ENCODE measurements at places on chromosomes 4 and X. TPM values are rescaled to one million over a fixed set of nuclear protein-coding genes. Genes with fewer than 3 reads are reported as not detected.

Gene SULT1B1
- polyA plus RNA-seq, result 1.8 TPM

DNA sequence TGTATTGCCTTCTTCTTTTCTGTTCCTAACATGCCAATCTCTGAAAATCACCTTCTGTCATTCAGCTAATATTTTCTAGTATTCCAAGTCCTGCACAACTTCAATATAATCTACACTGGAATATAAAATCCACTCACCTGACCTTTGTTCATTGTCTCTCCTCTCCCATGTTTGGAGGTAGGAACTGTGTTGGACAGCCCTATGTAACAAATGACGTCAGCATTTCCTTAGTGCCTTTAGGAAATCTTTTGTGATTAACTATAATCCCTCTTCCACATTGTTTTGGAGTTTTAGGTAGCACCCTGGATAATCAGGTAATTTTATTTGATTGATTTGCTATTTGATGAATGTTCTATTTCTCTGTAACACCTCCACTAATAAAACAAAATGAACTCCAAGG, 814.8 kb upstream of the PRKX start:
- DNase-seq, result no peak

Gene MAMLD1
- 7.4 TPM for polyA plus RNA-seq

- DNase-seq, result no peak
Measured at GRCh38 chr4:2788101-2788500, 4.8 kb upstream of the SH3BP2 start.

DNA sequence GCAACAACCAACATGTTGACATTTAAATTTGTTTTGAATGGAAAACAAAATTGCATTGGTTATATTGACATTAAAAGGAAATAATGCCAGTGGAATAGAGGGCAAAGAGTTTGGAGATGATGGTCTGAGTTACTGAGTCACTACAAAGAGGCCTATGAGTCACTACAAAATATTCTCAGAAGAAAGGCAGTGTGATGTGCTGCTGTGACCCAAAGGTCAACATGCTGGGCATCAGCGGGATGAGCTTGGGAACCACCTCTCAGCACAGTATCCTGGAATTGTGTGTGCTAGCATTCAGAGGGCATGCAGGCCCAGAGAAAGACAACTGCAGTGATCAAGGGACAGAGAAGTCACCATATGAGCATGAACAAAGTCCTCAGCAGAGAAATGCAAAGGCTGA, 2.8 kb downstream of the CMC4 start:
- DNase-seq, result no peak

Gene ADH6
- polyA plus RNA-seq, result 23.5 TPM

- no peak for DNase-seq
Measured at GRCh38 chrX:23952984-23953907, 45.4 kb downstream of the CXorf58 start.

DNA sequence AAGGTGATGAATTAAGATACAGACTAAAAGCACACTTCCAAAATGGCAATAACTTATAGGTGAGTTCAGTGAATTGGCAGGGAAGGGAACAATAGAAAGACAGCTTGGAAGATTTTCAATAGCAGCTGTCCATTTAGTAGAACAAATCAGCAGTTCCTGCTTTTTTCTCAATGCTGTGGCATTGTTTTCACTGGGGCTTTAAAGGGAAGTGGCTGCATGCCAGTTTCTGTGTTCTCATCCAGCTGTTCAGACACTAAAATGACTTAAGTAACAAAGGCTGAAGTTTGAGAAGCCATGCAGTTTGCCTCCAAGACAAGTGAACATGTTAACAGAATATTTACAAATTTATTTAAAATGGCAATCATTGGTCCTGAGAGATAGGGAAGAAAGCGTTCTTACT, 291.9 kb downstream of the FAM47A start:
- peak; percentile 16 for DNase-seq

GRCh38 chr4:159444678-159445077, 341.8 kb downstream of the RAPGEF2 start:
- no peak for DNase-seq

DNA sequence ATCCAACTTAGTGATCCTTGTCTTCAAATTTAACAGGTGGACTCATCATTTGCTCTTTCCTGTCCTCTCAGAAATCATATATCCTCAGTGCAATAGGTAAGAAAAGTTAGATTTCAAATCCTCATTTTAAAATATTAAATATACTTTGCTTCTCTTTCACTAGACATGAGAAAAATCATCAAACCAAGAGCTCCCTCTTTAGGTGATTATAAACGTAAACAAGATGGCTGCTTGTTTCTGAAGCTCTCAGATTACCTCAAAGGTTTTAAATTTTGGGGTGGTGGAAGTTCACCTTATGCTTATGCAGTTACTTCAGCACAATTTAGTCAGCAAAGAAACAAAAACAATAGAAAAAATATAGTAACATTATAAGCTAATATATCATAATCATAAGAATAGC, 27.3 kb downstream of the CSN3 start:
- DNase-seq, result no peak

- no peak for DNase-seq
Measured at GRCh38 chr4:5784960-5785611, 74.1 kb downstream of the EVC start.

Measured in right renal pelvis (tissue), 4 donors.